ENCODE measurements at places on chromosomes 7 and 10.
A peak's percentile ranks its signal among the peaks of the same experiment; 100 is the strongest.

GRCh38 chr7:14013898-14014297, 24.4 kb upstream of the ETV1 start:
- no peak for DNase-seq

DNA sequence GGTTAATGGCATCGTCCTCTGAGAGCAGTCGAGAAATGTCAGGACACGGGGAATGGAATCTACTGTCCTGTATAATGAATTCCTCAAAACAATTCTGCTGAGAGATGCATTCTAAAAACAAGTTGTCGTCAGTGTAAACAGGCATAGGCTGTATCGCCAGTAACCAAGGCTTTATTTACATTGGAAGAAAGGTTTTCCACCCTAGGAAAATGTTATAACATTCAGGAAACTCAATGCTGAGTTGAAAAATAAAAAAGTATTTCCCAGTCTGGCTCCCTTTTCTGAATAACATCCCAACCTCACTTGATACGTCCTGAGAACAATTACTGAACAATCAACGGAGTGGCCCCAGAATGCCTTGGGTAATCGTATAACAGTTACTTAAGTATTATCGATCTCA, 79.6 kb upstream of the UCN3 start:
- DNase-seq: no peak

DNA sequence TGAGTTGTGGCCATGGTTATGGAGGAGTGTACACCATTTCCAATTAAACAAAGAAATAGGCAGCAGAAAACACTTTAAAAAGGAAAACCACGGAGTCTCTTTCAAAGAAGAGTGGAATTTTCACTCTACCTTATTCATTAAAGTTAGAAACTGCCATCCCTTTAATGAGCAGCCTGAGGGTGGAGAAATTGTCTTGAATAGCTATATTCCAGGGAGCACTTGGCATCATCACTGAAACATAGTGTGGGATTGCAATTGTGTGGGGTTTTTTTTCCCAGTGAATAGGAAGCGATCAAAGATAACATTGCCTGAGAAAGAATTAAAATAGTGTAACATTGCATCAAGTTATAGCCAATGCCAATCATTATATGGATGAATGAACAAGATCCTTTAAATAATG, 191.6 kb downstream of the TEX36 start:
- DNase-seq: no peak

- DNase-seq: no peak
These were observed 3.4 kb downstream of the CALHM2 start for GRCh38 chr10:103448746-103449145.

DNA sequence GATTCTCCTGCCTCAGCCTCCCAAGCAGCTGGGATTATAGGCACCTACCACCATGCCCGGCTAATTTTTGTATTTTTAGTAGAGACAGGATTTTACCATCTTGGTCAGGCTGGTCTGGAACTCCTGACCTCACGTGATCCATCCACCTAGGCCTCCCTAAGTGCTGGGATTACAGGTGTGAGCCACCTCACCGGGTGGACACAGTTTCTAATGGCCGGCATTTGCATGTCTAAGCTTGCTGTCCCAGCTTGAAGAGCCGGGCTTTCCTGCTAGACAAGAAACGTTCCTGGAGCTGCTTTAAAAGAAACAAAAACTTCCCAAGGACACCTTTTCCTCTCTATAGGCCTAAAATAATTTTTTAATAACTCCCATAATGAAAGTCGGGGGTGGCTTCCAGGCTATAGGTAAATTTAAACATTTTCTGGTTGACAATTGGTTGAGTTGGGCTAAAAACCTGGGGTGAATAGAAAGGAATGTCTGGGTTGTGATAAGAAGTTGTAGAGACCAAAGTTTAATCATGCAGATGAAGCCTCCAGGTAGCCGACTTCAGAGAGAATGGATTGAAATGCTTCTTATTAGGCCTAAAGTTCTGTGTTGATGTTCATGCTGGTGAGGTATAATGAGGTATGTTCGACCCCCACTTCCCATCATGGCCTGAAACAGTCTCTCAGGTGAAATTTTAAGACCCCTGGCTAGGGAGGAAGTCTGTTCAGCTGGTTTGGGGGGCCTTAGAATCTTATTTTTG, 8.8 kb downstream of the ACADSB start:
- DNase-seq: no peak

DNA sequence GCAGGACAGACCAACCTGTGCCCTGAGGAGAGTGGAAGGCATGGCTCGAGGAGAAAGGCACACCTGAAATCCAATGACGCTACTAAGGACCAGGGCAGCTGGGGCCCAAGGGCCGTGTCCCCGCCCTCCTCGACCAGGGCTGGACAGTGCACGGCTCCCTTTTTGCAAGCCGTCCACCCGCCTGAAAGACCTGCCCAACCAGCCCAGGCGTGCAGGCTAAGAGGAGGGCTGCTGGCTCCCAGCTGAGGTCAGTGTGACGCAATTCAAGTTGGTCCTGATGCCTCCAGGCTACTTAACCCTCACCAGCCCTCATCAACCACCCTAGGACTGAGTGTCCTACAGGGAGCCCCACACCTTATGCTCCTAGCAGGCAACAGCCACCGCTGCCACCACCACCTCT, 69.3 kb downstream of the DLG5 start:
- DNase-seq: no peak

GRCh38 chr10:122112625-122113160, 123.7 kb downstream of the TACC2 start:
- DNase-seq: peak; percentile 83

DNA sequence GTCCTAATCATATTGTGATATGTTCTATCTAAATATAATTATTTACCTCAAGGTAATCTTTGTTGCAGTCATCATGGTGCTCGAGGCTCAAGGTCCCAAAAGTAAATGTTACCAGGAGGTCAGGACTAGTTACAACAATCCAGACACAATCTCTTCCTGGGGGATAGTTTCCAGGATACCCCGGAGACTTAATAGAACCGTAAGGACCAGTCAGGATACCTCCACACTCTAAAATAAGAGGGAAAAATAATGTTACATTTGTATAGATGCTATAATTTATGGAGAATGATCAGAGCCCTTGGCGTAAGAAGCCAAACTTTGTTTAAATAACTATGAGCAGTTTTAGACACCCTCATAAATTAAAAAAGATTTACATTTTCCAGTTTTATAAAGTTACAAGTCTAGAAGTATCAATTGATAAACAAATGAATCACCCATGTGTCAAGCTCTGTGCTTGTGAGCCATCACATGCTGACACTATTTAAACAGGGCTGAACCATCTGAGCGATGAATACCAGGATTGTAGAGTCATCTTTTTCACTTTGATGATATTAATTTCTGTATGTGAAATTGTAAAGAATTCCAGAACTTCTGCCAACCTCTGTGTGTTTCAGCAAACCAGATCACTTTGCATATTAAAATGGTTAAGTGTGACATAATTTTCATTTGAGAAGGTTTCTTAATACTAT, 41.3 kb downstream of the CUBN start:
- no peak for DNase-seq

DNA sequence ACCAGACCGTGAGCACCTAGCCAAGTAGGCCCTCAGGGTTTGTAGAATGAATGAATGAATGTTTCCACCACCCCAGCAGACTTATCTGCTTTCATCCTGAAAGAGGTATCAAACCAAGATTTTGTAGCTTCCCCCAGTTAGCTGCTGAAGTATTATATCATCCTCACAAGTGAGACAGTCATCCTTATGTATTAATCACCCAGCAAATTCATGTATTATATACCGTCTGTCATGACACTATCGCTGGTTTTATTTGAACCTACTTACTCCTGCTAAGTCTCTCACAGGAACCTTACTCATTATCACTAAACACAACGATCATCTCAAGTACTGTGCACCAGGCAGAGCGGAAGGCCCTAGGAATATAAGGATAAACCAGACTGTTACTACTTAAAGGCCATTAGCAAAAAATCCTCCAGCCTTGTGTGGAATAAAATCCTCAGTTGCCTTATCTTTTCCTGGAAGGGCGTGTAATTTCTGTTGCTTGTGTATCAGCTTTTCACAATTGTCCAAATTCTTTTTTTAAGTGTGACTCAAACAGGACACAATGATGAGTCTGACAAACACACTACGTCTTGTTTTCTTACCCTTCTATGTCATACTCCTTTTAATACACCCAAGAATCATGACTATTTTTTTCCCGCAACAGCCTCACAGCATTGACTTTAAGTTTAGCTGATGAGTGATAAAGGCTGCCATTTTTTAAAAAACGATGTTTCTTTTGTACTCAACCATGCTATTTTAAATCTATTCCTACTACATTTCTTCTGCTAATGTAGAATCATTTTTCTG, 176.1 kb upstream of the KLF14 start:
- no peak for DNase-seq

DNA sequence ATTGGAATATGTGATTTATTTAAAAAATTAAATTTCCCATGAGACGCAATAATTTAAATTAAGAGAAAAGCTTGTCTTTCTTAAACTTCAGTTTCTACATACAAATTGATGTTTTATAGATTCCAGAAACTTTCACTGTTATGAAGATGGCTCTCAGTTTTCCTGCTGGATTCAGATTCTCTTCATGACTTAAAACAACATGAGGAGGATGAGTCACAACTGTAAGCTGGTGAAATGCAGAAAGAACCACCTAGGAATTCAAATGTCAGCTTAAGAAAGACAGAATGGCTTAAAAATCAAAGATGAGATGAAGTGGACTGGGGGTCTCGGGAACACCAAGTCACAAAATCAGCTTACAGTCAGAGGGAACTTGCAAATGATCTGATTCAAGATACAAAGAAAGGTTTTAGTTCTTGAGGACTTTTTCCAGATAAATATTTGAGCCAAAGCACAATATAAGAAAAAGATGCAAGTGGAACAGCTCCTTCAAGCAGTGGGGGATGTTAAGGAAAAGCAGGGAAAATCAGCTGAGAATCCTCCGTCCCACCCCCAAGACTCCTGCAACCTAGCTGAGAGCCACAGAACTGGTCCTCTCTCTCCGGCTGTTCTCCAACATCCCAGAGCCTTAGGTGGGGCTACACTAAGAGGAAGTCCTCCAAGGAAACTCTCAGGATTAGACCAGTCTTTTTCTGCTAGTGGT, 279.8 kb downstream of the KCNMA1 start:
- peak; percentile 46 for DNase-seq

DNA sequence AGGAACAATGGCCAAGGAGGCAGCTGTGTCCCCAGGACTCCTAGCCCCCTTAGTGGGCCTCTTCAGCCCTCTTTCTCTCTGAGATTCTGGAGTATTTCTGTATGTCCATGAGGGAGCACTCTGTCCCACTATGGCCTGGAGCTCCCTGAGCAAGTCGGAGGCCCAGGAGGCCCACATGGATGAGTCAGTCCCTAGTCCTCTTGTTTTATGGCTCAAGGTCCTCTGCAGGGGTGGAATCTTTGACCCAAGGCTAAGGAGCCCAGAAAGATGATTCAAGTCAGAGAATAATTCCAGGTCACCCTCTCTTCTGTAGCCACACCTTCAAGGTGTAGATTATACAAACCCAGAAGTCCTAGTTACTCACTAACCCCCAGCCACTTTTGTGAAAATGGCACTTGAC, 125.6 kb downstream of the PLXNA4 start:
- no peak for DNase-seq

DNA sequence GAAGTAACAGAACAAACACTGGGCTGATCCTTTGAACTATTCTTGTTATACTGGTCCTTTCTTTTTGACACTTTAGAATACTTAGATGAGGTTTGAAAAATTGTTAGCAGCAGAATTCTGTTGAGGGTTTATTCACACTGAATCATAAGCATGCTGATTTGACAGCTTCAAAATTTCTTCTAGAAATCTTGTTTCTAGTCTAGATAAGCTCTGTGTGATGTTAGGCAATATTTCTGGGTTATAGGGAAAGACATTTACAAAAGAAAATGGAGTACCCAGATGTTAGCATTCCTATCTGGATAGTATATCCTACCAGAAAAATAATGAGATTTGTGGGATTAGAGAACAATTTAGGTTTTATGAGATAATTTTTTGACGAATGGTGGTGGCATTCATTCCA, 12.1 kb downstream of the CSTF2T start:
- no peak for DNase-seq

GRCh38 chr10:45144326-45145070, 143.8 kb downstream of the ZNF22 start:
- no peak for DNase-seq

DNA sequence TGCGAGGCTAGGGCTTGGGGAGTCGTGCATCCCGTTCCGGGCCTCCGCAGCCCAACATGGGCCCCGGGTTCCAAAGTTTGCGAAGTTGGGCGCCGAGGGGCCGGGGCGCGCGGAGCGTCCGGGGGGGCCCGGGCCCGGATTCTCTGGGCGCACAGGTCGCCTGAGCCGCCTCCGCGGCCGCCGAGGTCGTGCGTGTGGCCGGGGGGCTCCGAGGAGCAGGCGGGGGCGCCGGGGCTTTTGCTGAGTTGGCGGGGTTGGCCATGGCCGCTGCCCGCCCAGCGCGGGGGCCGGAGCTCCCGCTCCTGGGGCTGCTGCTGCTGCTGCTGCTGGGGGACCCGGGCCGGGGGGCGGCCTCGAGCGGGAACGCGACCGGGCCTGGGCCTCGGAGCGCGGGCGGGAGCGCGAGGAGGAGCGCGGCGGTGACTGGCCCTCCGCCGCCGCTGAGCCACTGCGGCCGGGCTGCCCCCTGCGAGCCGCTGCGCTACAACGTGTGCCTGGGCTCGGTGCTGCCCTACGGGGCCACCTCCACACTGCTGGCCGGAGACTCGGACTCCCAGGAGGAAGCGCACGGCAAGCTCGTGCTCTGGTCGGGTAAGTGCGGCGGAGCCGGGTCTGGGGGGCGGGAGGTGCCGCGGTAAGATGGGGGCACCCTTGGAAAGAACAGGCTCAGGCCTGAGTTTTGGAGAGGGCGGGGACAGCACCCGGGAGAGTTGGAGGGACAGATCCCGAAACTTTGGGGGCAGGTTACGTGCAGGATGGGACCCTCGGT, 643 bp downstream of the SMO start:
- DNase-seq: no peak

GRCh38 chr7:130154501-130155317, 50.5 kb downstream of the TMEM209 start:
- no peak for DNase-seq
